AG09309 (cell line): ENCODE measurements at places on chromosomes 11 and 22.

GRCh38 chr22:21959274-21960074 lies 6.8 kb upstream of the PPM1F start:
- no peak for DNase-seq

- no peak for DNase-seq
Observed at GRCh38 chr22:23062616-23063538, 7.4 kb upstream of the GNAZ start.

- DNase-seq = no peak
Observed at GRCh38 chr22:46737105-46737975, 712 bp downstream of the CERK start.

DNA sequence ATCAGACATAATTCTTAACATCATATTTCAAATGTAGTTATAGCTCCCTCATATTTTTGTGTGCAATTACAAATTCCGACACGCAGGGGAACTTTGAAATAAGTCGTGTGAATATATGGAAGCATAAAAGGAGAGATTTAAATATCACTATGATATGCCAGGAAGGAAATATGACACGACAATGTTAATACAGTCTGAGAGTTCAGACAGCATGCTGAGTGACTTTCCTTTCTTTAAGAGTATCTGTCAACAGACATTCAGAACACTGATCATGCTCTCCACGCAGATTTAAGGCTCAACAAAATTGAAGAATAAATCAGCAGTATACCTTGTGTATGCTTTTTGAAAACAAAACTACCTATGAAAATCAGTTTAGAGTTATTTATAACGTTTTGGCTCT lies 232.6 kb upstream of the CARD18 start:
- no peak for DNase-seq

- DNase-seq = no peak
Observed at GRCh38 chr22:34055525-34056200, 135.4 kb upstream of the LARGE1 start.

- DNase-seq = no peak
Observed at GRCh38 chr11:36469063-36469462, 41.0 kb downstream of the TRAF6 start.

DNA sequence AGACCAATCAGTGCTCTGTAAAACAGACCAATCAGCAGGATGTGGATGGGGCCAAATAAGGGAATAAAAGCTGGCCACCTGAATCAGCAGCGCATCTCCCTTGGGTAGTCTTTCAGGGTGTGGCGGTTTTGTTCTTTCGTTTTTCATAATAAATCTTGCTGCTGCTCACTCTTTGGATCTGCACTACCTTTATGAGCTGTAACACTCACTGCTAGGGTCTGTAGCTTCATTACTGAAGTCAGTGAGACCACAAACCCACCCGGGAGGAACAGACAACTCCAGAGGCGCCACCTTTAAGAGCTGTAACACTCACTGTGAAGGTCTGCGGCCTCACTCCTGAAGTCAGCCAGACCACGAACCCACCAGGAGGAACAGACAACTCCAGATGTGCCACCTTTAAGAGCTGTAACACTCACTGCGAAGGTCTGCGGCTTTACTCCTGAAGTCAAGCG lies 175.5 kb upstream of the PDGFD start:
- DNase-seq = no peak

- no peak for DNase-seq
Observed at GRCh38 chr11:19676475-19677380, 35.9 kb upstream of the NAV2 start.

DNA sequence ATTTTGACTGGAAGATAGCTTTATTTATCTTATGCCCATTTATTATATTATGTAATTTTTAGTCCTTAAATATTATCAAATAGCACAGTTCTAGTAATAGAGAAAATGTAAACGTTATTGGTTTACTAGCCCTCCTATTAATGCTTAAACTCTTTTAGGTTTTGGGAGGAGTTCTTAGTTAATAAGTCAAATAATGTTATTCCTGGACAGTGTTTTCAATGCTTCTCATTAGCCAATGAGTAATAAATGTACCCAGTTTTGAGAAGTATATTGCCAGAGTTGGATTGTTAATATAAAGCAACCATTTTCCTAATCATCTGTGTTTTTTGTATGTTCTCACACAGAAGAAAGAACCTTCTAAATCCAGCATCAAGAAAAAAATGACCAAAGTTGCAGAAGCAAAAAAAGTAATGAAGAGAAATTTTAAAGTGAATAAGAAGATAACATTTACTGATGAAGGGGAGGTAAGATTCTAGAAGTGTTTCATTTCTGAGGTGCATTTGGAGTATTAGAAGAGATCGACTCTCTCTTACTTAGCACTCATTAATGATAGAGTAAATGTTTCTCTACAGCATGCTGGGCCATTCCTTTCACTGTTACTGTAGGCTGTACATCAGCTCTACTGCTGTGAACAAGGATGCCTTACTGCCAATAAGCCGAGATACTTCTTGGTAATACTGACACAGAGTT lies 173.4 kb downstream of the DDX10 start:
- DNase-seq = no peak

- DNase-seq = no peak
Observed at GRCh38 chr22:36925388-36926290, 12.2 kb downstream of the CSF2RB start.

GRCh38 chr11:13927481-13927880 lies 35.0 kb upstream of the SPON1 start:
- no peak for DNase-seq

- DNase-seq = no peak
Observed at GRCh38 chr11:124442442-124442841, 3.1 kb downstream of the OR8B8 start.

- DNase-seq = no peak
Observed at GRCh38 chr11:62505059-62505439, 41.6 kb downstream of the AHNAK start.

DNA sequence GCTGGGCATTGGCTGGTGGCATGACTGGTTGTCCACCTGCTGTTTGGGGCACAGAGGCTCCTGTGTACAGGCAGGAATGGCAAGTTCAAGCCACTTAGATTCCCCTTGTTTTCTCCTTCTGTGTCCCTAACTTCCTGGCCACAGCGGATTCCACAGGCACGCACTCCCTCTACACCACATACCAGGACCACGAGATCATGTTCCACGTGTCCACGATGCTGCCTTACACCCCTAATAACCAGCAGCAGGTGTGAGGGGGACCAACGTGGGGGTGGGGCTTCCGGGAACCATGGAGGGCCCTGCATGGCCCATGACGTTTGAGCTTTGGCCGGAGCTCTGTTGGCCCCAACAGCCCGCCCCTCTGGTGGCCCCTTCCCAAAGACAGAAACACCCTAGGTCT lies 7.8 kb downstream of the SIPA1 start:
- no peak for DNase-seq

DNA sequence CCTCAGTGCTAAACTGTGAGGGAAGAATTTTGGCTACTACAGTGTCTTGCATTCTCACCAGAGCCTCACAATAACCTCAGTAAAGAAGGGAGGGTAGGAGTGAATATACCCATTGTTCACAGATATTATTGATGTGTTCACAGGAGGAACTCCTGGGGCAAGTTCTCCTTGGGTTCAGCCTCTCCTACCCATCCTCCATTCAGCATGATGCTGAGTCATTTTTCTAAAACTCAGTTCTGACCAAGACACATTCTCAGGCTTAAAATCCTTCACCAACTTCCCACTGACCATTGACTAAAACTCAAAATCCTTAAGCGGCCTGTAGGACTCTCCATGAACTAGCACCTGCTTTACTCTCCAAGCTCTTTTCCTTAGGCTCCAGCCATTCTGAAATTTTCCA lies 48.7 kb downstream of the SYTL2 start:
- no peak for DNase-seq

DNA sequence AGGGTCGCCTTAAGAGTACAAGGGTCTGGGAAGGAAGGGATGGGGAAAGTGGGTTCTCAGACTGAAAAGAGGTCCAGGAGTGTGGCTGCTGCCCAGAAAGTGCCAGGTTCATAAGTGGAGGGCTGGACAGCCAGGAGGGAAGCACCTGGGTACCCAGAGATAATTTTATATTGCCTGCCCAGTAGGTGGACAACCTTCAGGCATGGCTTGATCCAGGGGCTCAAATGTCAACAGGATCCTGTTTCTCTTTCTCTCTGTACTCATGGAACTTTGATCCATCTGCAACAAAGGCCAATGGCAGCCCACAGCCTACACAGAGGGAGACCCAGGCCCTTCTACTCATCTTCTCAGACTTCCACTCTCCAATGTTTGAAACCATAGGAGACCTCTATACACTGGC lies 80.5 kb upstream of the GRK3 start:
- no peak for DNase-seq

DNA sequence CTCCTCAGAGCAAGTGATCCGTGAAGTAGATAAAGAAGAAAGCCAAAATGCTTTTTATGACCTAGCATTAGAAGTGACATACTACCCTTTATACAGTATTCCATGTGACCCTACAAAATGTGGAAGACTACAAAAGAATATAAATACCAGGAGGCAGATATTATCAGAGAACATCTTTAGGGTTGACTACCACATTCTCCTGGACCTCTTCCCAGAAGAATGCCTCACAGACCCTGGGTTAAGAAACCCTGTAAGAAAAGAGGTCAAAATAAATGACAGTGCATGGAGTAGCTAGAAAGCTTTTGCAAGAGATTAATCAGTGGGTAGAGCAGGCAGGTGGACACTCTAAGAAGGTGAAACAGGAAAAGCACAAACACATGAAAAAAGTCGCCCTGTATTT lies 69.2 kb downstream of the FANCF start:
- DNase-seq = no peak

DNA sequence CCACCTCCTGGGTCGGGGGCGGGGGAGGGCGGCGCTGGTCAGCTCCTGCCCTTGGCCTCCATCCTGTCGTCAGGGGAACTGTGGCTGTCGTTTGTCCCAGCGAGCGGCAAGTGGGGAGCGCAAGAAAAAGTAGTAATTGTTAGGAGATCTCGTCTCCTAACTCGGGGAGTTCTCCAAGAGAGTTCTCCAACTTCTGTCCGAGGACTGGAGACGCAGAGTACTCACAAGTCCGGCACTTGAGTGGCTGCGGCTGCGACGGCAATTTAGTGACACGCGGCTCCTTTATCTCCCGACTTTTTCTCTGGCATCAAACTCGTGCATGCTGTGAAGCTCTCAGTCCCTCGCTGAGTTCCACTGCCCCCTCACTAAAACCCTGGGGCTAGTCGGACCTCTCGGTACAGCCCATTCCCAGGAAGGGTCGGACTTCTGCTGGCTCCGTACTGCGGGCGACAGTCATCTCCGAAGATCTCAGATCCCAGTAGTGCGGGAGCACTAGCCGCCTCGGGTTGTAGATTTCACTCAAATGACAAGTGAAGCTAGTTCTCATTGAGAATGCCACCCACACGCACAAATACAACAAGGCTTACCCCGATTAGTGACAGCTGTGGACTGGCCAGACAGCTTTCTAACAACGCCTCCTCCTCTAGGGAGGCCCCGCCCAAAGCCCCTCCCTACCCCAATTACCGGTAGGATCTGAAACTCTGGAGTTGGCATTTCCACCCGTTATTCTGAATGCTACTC lies at the start of gene PGR:
Gene PGR (minus strand): TSS at position 611 of the 741 bp plus-strand sequence. CDS start 743 bp downstream, outside the sequence.
- no peak for DNase-seq

- no peak for DNase-seq
Observed at GRCh38 chr11:134024420-134025081, 44.3 kb upstream of the JAM3 start.

DNA sequence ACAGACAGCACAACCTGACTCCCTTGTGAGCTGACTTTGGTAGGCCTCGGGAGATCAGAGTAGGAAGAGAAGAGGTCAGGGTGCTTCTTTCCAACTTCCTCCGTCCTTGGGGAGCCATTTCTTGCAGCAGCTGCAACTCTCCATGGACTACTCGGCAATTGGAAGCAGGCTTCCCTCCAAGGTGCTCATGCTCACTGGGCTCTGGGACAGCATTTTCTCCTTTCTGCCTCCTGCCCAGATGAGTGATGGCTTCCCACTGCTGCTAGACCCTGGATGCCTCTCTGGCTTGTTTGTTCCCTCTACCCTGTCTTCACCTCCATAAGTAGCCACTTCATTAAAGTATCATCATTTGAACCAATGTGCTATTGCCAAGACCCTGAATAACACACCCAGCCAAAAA lies 8.2 kb upstream of the PRSS23 start:
- DNase-seq = no peak

DNA sequence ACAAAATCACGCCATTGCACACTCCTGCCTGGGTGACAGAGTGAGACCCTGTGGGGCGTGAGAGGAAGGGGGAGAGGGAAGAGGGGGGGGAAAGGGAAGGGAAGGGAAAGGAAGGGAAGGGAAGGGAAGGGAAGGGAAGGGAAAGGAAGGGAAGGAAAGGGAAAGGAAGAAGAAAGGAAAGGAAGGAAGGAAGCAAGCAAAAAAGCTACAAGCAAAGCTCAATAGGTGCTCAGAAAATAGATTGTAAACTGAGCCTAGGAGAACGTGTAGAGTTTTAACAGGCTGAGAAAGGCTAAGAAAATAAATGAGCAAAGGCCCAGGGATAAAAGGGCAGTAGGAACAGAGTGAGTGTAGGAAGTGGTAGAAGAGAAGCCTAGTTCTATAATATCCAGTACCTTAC lies 30.8 kb upstream of the GDPD4 start:
- no peak for DNase-seq

- DNase-seq = no peak
Observed at GRCh38 chr11:10483584-10483983, 28.5 kb downstream of the AMPD3 start.

- DNase-seq = no peak
Observed at GRCh38 chr11:47136327-47136726, 40.4 kb downstream of the ARFGAP2 start.

DNA sequence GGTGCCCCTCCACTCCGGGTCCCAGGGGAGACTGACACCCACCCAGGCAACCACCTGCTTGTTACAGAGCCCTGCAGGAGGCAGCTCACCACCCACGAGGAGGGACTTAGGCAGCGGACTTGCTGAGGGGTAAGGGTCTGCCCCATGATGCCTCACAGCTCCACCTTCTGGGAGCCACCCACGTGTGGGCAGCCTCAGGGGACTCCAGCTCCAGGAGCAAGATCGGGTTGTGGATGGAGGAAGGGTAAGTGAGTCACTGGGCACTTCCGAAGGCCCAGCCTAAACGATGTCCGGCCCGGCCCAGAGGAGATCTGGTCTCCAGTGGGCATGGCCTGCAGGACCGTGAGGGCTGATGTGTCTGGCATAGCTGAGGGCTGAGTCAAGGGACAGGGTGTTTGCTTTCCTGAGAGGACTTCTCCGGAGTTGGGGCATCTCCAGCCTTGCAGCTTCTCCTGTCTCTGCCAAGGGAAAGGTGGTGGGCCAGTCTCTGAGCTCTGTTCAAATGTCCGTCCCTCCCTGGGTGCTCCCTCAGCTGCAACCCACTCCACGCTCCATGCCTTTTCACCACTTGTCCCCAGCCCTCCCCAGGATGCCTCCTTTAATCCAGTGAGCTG lies 32.3 kb upstream of the P2RY2 start:
- peak; percentile 61 for DNase-seq

- DNase-seq = no peak
Observed at GRCh38 chr22:37910890-37911672, 5.0 kb downstream of the MICALL1 start.

DNA sequence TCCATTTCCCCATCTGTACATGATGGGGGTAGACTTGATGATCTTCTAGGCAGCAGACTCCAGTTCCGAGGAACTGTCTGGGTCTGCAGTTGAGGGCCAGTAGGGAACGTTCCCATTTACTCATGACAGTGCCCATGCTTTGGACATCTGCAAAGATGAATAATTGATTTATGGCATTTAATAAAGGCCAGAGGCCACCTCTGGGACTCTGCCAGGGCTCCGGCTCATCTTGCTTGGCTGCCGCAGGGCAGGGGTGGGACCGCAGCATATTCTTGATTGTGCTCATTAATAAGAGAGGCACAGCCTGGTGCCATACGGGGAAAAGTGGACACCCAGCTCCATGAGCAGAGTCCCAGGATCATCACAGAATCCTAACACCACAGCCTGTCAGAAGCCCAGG lies 28.1 kb upstream of the KLHL35 start:
- DNase-seq = no peak

- DNase-seq = no peak
Observed at GRCh38 chr22:38950527-38951295, 6.7 kb upstream of the APOBEC3A start.
